GOT3 (cell line): ENCODE measurements at places on chromosomes 5 and 9.

DNA sequence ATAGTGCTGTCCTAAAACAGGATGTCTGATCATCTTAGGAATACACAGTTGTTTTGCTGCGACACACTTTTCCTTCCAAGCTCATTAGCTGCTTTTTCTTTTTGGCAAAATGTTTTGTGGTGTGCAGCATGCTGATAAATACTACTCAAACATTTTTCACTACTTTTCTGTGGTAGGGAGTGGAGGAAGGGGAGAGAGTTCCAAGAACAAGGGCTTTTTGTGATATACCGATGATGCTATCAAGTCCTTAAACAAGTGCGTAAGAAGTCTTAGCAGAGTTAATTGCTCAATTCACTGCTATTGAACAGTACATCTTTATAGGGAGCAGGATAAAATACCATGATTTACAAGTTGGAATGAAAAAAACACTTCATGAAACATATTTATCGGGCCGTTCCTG, 23.6 kb upstream of the TEK start:
- no peak for DNase-seq

- no peak for DNase-seq
Observed at GRCh38 chr9:12955510-12956163, 180.8 kb downstream of the LURAP1L start.

DNA sequence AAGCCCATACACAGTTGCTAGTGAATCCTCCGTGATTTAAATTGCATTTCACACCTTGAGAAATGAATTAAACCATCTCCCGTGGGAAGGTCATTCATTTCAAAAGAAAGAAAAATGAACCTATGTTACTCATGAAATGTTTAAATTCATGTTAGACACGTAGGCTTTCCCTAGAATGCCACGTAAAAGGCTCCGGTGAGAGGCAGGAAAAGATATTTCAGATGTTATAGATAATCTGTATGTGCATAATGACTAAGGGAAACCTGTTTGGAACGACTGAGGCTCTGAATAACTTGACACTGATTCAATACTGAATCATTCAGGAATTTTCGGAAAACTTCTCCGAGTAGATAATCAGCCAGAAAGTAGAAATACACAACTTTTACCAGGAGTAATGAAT, 134.3 kb upstream of the ICE1 start:
- DNase-seq = no peak

GRCh38 chr5:8954801-8955200, 591.1 kb downstream of the SEMA5A start:
- DNase-seq = no peak

GRCh38 chr9:136322756-136323330, 4.5 kb upstream of the GPSM1 start:
- no peak for DNase-seq

DNA sequence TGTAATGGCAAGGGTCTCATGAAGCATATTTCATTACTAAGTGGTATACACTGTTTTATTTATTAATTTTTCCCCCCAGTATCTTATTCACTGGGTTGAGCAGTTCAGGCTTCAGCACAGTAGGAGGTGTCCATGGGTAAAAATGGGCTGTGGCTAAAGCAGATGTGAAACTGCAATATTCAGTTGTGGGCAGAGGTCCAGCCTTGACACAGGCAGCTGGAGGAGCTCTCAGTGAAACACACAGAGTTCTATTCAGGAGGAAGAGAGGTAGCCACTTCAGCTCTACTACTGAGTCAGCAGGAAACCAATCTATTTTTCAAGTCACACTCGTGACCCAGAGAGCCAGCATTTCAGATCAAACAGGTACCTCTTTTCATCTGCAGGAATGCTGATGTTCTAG, 418.3 kb downstream of the CDH10 start:
- DNase-seq = no peak

DNA sequence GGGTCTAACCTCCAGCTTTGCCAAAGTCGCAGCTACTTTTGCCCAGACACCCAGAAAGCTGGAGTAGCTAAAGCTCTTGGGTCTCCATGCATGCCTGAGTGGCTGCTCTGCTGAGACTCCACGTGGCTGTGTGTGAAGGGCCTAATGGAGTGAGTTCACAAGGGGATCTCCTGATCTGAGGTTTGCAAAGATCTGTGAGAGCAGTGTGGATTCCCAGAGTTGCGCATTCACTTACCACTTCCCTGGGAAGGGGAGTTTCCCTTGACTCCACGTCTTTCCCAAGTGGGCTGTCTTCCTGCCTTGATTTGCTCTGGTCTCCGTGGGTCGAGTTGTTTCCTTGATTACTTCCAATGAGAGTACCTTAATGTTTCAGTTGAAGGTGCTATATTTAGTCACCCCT, 17.6 kb upstream of the CDKN2B start:
- DNase-seq = no peak

- DNase-seq = no peak
Observed at GRCh38 chr5:118778941-118779340, 209.4 kb downstream of the DTWD2 start.

GRCh38 chr9:129748249-129748648, 4.6 kb downstream of the PTGES start:
- DNase-seq = no peak

- DNase-seq = no peak
Observed at GRCh38 chr5:15787681-15788080, 287.7 kb downstream of the FBXL7 start.

- DNase-seq = no peak
Observed at GRCh38 chr5:163995206-163995605, 489.8 kb downstream of the MAT2B start.
